ENCODE measurements at places on chromosomes 6 and 20.

DNA sequence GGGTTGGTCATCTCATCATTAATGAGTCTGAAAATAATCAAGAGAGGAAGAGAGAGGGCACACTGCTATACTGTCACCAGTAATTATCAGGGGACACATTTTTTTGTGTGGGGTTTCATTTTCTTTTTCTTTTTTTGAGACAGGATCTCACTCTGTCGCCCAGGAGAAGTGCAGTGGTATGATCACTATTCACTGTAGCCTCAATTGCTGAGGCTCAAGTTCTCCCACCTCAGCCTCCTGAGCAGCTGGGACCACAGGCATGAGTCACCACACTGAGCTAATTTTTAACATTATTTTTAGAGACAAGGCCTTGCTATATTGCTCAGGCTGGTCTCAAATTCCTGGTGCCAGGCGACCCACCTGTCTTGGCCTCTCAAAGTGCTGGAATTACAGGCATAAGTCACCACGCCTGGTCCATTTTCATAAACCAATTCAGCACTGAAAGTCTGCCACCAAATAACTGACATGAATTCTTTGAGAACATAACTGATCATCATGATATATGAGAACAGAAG is 43.3 kb downstream of the EPHA7 start:
- DNase-seq = no peak

DNA sequence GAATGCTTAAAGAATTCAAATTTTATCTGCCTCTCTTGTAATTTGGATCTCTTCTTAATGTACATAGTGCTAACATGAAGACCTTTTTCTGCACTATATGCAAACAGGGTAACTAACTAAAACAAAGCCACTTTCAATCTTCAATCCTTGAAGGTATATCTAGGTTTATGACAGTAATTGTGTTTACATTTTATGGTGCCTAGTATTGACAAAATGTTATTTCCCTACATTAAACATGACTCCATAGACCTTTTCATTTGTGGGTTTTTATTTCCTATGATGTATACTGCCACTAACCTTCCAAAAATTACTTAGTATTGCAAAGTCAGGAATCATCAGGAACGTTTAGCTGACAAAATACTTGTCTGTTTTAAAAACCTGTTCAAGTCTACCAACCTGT is 95.9 kb downstream of the B3GAT2 start:
- no peak for DNase-seq

DNA sequence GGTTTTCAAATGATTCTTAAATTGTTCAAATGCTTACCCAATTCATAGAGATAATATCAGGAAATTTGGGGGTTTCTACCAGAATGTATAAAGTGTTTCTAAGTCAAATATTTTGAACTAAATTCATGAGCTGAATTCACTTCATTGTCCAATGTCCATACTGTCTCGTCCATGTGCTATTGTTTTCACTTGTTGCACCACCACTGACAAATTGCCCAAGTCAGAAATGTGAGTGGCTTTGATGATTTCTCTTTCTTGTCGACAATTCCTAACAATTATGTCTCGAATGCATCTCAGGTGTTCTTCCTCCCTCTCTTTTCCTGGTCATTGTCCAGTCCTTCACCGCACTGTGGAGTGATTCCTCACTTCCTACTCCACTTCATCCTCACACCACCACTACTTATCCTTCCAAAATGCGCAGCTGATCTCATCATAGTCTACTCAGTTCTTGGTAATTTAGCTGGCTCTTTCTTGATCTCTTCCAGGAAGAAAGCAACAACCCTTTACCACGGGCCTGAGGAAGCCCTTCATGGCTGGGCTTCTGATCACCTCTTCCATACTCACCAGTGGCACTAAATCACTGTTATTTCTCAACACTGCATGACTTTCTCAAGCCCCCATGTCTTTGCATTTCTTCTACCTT is 161.1 kb downstream of the FOXA2 start:
- DNase-seq = no peak

DNA sequence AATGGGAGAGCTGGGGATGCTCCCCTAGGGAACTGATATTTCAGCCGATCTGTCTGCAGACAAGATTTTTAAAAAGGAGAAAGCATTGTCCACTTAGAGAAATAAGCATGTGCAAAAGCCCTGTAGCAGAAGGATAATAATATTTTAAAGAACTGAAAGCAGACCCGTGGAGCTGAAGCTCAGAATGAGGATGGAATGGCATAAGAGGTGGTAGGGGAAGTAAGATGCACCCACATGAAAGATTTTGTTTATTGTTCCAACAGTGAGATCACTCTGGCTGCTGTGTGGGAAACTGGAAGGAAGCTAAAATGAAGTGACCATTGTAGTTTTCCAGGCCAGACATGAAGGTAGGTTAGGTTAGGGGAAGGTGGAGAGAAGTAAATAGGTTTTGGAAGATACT is 266.4 kb upstream of the PRDM1 start:
- DNase-seq = no peak

- no peak for DNase-seq
These were observed 1090.1 kb upstream of the ADGRB3 start for GRCh38 chr6:67544851-67545452.

- no peak for DNase-seq
These were observed 540 bp upstream of the RBM24 start for GRCh38 chr6:17280552-17281090.

GRCh38 chr20:9119776-9120175 is 50.9 kb downstream of the PLCB4 start:
- DNase-seq = no peak

Data from stimulated activated CD4-positive, alpha-beta T cell treated with anti-CD3 and anti-CD28 coated beads, Interleukin-4, amount 100 ng/mL, for 24 hours (primary cell).